ENCODE measurements at places on chromosomes 13 and 19.

- no peak for DNase-seq
Observed at GRCh38 chr19:7743425-7743841, 3.9 kb downstream of the CD209 start.

DNA sequence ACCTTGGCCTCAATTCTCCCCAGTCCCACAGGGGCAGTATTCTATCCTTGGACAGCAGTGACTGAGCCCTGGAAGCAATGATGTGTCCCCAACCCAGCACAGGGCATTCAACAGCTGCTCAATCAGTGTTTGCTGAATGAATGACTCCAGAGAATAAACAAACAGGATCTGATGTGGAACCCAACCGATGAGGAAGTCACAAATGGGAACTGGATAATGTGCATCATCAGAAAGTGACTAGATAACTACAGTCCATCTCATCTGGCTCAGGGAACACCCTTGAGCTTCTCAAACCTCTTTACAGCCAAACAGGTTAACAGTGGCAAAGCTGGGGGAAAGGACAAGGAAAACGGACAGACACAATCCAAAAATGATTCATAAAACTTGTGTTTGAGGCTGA is 8.2 kb downstream of the SLC25A30 start:
- DNase-seq, result no peak

GRCh38 chr19:32097620-32098019 is 247.8 kb upstream of the ZNF507 start:
- DNase-seq, result no peak

GRCh38 chr19:11574689-11575088 is 2.8 kb downstream of the ACP5 start:
- no peak for DNase-seq

DNA sequence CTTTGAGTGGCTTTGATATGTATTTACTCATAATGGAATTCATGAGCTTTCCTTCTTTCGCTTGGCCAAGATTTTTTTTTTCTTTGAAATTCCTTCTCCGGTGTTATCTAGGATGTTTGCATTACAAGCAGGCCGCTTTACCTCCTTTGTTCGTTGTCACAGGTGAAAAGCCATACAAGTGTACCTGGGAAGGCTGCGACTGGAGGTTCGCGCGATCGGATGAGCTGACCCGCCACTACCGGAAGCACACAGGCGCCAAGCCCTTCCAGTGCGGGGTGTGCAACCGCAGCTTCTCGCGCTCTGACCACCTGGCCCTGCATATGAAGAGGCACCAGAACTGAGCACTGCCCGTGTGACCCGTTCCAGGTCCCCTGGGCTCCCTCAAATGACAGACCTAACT is 16.7 kb downstream of the KLF5 start:
- DNase-seq, result no peak

GRCh38 chr19:13748169-13748828 is 16.0 kb upstream of the MRI1 start:
- DNase-seq, result peak; percentile 53
